Stimulated activated naive B cell treated with anti-CD40 and anti-IgM and Interleukin-4, amounts not matched to agents 10 μg/mL and 1 μg/mL and 100 μg/mL, for 72 hours (primary cell): ENCODE measurements at places on chromosomes 13 and 19.
A peak's percentile ranks its signal among the peaks of the same experiment; 100 is the strongest.

DNA sequence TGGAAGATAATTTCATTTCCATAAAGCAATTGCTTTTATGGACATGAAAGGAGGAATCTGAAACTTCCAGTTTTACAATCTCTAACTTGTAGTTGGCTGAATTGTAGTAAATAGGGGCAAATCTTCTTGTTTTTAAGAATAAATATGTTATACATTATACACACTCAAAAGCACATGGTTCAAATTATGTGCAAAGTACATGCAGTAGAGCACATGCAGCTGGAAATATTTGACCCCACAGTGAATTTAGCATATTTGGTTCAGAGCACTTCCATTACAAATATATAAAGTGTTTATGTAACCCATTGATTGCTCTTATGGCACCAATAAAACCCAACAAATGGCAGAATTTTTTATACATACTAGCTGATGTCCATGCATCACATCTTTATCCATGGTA, 180.5 kb downstream of the IRS2 start:
- DNase-seq = no peak
- H3K27ac ChIP-seq = no peak overlapping the region
- no peak overlapping the region for H3K4me3 ChIP-seq
- no peaks in the 10 kb centered on the region for H3K4me1 ChIP-seq

DNA sequence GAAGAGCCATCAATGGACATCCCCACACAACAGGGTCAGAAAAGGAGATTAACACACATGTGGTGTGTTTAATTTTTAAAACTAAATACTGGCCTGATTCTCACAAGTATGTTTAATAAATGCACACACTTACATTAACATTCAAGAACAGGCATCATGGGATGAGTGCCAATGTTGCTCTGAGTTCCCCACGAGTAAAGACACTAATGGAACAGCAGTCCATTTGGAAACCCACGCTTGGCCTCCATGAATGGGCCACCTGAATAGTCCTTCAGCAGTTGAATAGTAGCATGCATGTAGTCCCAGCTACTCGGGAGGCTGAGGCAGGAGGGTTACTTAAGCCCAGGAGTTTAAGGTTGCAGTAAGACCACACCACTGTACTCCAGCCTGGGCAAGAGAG, 195.2 kb upstream of the IPO5 start:
- no peak overlapping the region for H3K4me3 ChIP-seq
- H3K36me3 ChIP-seq = no peaks in the 10 kb centered on the region
- no peak overlapping the region for H3K27ac ChIP-seq
- DNase-seq = no peak

- no peak for DNase-seq
- no peak overlapping the region for H3K4me3 ChIP-seq
- H3K27ac ChIP-seq = no peak overlapping the region
- H3K36me3 ChIP-seq = no peaks in the 10 kb centered on the region
- peaks cover 11% of the 10 kb centered on the region for H3K27me3 ChIP-seq
- H3K4me1 ChIP-seq = peaks cover 13% of the 10 kb centered on the region
Measured at GRCh38 chr13:27276188-27276587, 5.6 kb downstream of the RASL11A start.

- H3K4me1 ChIP-seq = peaks cover 23% of the 10 kb centered on the region
- DNase-seq = no peak
- H3K36me3 ChIP-seq = peaks cover 4% of the 10 kb centered on the region
- H3K27ac ChIP-seq = no peak overlapping the region
- H3K27me3 ChIP-seq = peaks cover 83% of the 10 kb centered on the region
Measured at GRCh38 chr19:55079400-55080038, 3.9 kb downstream of the EPS8L1 start.

- no peak for DNase-seq
- no peaks in the 10 kb centered on the region for H3K4me1 ChIP-seq
- H3K36me3 ChIP-seq = no peaks in the 10 kb centered on the region
- no peak overlapping the region for H3K27ac ChIP-seq
Measured at GRCh38 chr19:30116984-30117555, 175.0 kb downstream of the URI1 start.

- H3K36me3 ChIP-seq = no peaks in the 10 kb centered on the region
- H3K4me1 ChIP-seq = peaks cover 27% of the 10 kb centered on the region
- no peak overlapping the region for H3K4me3 ChIP-seq
- no peak overlapping the region for H3K27ac ChIP-seq
- H3K27me3 ChIP-seq = no peaks in the 10 kb centered on the region
- DNase-seq = no peak
Measured at GRCh38 chr13:33367926-33368325, 82.4 kb upstream of the STARD13 start.

DNA sequence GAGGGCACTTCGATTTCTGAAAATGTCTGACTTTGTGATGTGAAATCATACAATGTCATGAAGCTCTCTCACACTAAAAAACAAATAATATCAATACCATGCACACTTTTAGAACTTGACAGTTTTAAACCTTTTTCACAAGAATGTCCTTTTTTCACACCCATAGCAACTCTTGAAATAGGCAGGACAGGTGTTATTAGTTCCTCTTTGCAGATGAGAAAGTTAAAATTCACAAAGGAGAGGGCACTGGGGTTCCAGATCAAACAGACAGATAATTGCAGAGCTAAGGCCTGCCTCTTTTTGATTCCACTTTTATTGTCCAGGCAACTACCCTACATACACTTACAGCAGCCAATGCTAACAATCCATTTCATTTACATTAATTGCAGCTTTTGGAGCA, 142.8 kb downstream of the KLF12 start:
- no peak for DNase-seq
- H3K36me3 ChIP-seq = peaks cover 8% of the 10 kb centered on the region
- H3K4me3 ChIP-seq = no peak overlapping the region
- H3K27ac ChIP-seq = peak overlapping the region; percentile 20
- H3K27me3 ChIP-seq = no peaks in the 10 kb centered on the region
- H3K4me1 ChIP-seq = peaks cover 30% of the 10 kb centered on the region

DNA sequence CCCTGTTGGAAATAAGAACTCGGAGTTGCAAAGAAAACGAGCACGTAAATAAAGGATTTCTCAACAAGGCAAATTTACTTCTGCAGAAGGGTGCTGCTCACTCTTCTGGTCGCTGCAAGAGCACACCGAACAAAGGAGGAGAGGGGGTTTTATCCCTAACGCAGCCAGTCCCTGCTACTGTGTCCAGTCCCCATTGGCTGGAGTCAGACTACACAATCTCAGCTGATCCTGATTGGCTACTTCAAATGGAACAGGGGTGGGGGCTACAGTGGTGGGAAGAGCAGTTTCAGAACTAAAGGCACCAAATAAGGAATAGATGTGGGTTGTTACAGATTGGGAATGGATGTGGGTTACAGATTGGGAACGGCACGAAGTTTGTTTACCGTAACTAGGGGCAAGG, 63.9 kb upstream of the MCF2L start:
- H3K36me3 ChIP-seq = peaks cover 26% of the 10 kb centered on the region
- no peak overlapping the region for H3K27ac ChIP-seq
- H3K27me3 ChIP-seq = no peaks in the 10 kb centered on the region
- peaks cover 51% of the 10 kb centered on the region for H3K4me1 ChIP-seq
- no peak for DNase-seq
- no peak overlapping the region for H3K4me3 ChIP-seq

GRCh38 chr19:54506079-54506478, 3.4 kb downstream of the LAIR2 start:
- peaks cover 34% of the 10 kb centered on the region for H3K4me1 ChIP-seq
- H3K27ac ChIP-seq = no peak overlapping the region
- H3K27me3 ChIP-seq = peaks cover 30% of the 10 kb centered on the region
- peaks cover 2% of the 10 kb centered on the region for H3K36me3 ChIP-seq
- H3K4me3 ChIP-seq = no peak overlapping the region

DNA sequence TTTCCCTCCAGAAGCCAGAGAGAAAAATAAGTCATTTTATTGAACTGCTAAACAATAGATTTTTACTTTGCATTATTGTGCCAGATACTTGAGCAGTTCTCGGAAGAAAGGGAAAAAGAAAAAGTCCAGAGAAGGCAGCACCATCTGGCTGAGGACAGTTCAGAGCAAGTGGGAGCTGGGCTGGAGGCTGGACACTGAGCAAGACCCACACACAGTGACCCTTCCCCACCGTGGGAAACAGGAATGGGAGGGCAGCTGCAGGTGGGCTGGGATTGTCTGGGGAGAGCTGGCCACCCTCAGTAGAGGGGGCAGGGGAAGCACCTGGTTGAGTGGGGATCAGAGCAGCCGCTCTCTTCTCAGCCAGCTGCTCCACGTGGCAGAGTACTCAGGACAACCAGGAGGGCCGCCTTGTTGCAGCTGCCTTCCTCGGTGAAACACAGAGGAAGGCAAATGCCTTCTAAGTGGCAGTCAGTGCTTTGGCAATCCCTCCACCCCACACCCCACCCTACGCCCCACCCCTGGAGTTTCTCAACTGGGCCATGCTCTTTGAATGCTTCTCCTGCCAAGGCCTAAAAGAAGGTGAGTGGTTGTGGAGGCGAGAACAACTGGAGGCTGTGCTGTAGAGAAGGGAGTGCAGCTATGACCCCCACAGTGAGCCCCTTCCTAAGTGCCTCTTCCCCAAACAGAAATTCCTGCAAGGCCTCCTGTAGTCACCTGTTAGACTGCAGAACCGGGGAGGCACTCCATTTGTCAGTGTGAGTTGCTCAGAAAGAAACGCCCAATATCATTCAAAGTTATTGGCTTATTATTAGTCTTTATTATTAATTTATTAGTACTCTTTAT, 179.3 kb downstream of the ZIC5 start:
- no peak overlapping the region for H3K27ac ChIP-seq
- no peak for DNase-seq
- no peaks in the 10 kb centered on the region for H3K4me1 ChIP-seq
- no peaks in the 10 kb centered on the region for H3K27me3 ChIP-seq
- no peak overlapping the region for H3K4me3 ChIP-seq
- peaks cover 20% of the 10 kb centered on the region for H3K36me3 ChIP-seq

DNA sequence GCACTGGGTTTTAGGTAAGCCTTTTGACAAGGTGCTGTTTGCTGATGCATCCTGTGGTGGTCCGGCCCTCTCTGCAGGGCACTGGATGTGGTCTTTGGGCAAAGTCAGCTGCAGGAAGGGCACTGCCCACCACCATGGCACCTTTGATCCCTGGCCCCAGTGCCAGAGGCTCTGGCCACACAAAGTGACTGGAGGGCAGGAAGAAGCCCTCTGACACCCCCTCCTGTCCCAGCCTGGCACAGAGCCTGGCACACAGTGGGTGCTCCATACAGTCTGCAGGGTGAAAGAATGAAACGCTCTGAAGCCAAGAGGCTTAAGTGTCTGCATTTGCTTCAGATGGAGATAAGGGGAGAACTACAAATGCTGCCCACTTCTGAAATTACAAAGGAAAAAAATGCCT, 47.6 kb upstream of the CNMD start:
- H3K4me1 ChIP-seq = no peaks in the 10 kb centered on the region
- H3K27me3 ChIP-seq = peaks cover 19% of the 10 kb centered on the region
- no peak overlapping the region for H3K4me3 ChIP-seq
- no peaks in the 10 kb centered on the region for H3K36me3 ChIP-seq

DNA sequence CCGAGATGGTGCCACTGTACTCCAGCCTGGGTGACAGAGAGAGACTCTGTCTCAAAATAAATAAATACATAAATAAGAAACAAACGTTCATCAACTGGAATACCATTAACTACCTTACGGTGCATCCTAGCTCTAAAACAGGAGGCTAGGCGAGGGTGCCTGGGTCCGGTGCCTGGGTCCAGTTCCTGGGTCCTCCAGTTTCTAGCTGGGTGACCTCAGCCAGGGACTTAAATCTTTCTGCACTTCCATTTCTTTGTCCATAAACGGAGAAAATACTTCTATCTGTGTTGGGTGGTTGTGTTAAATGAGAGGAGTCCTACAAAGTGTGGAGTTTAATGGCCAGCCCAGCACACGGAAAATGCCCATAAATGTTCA, 34.0 kb downstream of the RFX2 start:
- H3K36me3 ChIP-seq = no peaks in the 10 kb centered on the region
- H3K27ac ChIP-seq = no peak overlapping the region
- no peak for DNase-seq

GRCh38 chr19:31513841-31514240, 164.6 kb upstream of the TSHZ3 start:
- no peaks in the 10 kb centered on the region for H3K27me3 ChIP-seq
- no peaks in the 10 kb centered on the region for H3K4me1 ChIP-seq
- no peak overlapping the region for H3K27ac ChIP-seq
- no peak overlapping the region for H3K4me3 ChIP-seq
- no peaks in the 10 kb centered on the region for H3K36me3 ChIP-seq

GRCh38 chr19:10800488-10800887, 35.5 kb downstream of the TMED1 start:
- peaks cover 18% of the 10 kb centered on the region for H3K4me1 ChIP-seq
- DNase-seq = no peak
- H3K27me3 ChIP-seq = no peaks in the 10 kb centered on the region
- H3K36me3 ChIP-seq = peaks cover 37% of the 10 kb centered on the region
- H3K4me3 ChIP-seq = no peak overlapping the region
- no peak overlapping the region for H3K27ac ChIP-seq

- H3K4me1 ChIP-seq = peaks cover 4% of the 10 kb centered on the region
- peaks cover 17% of the 10 kb centered on the region for H3K27me3 ChIP-seq
- no peak overlapping the region for H3K4me3 ChIP-seq
- H3K36me3 ChIP-seq = no peaks in the 10 kb centered on the region
- no peak overlapping the region for H3K27ac ChIP-seq
- no peak for DNase-seq
Measured at GRCh38 chr13:37118016-37118415, 12.6 kb upstream of the CSNK1A1L start.

DNA sequence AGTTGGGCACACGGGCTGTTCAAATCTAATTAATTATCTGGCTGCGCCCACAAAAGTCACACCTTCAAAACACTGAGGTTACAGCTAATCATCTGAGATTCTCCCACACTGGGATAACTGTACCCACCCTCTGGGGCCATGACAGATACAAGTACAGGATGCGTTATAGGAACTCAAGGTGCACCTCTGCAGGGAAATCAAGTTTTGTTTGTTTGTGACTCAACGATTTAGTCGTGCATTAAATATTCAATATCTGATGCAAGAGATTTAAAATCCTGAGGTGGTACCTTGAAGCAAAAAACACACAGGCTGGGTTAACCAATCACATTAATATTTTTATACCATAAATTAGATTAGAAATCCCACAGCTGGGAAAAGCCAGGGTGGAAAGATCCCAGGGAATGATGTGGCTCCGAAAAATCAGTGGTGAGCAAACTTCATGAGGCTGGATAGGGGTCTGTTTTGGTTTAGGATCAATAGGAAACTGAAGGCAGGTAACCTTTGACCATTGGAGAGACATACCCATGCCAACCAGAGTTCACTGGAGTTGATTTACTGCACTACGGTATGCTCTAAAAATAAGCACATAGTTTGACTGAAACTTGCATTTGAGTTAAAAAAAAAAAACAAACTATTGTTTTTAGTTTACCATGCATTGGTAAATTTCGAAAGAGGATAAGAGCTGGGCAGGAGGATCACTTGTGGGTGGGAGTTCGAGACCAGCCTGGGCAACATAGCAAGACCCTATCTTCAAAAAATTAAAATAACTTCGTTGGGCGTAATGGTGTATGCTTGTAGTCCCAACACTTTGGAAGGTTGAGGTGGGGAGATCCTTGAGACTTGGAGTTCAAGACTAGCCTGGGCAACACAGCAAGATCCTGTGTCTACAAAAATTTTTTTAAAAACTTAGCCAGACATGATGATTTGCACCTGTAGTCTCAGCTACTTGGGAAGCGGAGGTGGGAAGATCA, 23.9 kb upstream of the CEBPG start:
- no peak overlapping the region for H3K4me3 ChIP-seq
- peaks cover 49% of the 10 kb centered on the region for H3K27me3 ChIP-seq
- no peaks in the 10 kb centered on the region for H3K36me3 ChIP-seq
- no peak overlapping the region for H3K27ac ChIP-seq
- no peak for DNase-seq
